ENCODE measurements at places on chromosomes 2 and 18.
A peak's percentile ranks its signal among the peaks of the same experiment; 100 is the strongest.

- DNase-seq = no peak
Measured at GRCh38 chr2:98846041-98846440, 90.0 kb downstream of the CRACDL start.

DNA sequence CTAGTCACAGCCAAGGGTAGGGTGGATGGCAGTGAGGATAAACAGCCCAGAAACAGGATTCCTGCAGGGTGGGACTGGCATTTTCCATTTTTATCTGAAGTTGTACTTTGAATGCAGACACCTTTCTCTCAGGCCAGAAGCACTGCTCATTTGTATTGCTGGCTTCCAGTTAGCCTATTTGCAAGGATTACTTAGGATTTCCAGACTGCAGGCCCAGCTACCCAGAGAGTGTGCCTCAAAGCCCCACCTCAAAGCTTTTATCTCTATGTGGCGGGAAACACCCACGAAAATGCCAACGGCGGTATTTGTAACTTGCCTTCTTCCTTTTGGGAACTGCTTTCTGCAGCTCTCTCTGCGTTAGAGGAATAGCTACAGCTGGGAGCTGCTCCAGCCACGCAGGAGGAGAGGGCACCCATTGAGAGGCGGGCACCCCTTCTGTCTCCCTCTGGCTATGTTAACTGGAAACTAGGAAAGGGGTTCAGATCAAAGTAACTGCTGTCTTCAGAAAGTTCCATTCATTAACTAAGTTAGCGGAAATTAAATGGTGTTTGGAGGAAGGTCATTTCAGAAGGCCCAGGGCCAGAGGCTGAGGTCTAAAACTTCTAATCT lies 144.9 kb downstream of the TGIF1 start:
- DNase-seq = no peak

DNA sequence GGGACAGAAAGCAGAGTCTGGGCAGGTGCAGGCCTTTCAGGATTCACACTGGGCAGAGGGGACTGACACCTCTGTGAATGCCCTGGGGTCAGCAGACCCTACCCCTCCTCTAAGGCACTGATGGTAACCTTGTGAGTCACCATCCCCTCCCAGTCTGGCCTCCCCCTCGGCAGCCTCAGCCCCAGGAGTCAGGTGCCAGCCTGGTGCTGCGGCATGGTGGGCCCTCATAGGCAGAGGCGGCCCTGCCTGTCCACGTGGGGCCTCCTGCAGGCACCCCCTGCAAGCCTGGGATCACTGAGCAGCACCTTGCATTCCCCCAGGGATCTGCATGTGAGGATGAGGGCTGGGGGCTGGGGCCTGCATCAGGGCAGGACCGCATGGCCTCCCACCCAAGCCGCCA lies 4.8 kb upstream of the GPR17 start:
- peak; percentile 37 for DNase-seq

GRCh38 chr2:75208738-75209137 lies 9.4 kb upstream of the TACR1 start:
- DNase-seq = no peak

DNA sequence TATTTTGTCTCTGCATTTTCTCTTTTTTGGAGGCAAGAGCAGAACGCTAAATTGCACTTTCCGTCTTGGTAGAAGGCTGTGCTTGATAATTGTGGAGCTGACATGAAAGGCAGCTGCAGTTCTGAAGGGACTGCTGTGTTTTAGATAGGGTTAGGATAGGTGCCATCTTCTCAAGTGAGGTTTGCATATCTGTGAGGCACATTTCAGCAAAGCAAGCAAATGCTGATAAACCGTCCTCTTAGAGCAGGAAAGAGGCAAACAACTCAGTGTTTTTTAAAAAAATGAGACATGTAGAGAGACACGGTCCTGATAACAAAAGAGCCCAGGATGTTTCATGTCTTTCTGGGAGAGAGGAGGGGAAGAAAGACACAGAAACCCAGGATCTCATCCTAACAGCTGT lies 217.7 kb downstream of the SOCS6 start:
- DNase-seq = no peak

- no peak for DNase-seq
Measured at GRCh38 chr2:191664823-191665677, 12.9 kb upstream of the NABP1 start.

GRCh38 chr2:108395155-108395554 lies 17.4 kb downstream of the SULT1C4 start:
- no peak for DNase-seq

GRCh38 chr2:237404413-237404812 lies 9.6 kb downstream of the COL6A3 start:
- no peak for DNase-seq

- DNase-seq = peak; percentile 78
Measured at GRCh38 chr2:48114256-48114655, 208.0 kb upstream of the FBXO11 start.

DNA sequence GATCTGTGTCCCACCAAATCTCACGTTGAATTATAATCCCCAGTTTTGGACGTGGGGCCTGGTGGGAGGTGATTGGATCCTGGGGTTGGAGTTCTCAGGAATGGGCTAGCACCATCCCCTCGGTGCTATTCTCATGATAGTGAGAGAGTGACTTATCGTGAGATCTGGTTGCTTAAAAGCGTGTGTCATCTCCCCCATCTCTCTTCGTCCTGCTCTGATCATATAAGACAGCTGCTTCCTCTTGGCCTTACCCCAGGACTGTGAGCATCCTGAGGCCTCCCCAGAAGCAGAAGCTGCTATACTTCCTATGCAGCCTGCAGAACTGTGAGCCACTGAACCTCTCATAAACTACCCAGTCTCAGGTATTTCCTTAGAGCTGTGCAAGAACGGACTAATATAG lies 163.7 kb upstream of the NDUFV2 start:
- no peak for DNase-seq

DNA sequence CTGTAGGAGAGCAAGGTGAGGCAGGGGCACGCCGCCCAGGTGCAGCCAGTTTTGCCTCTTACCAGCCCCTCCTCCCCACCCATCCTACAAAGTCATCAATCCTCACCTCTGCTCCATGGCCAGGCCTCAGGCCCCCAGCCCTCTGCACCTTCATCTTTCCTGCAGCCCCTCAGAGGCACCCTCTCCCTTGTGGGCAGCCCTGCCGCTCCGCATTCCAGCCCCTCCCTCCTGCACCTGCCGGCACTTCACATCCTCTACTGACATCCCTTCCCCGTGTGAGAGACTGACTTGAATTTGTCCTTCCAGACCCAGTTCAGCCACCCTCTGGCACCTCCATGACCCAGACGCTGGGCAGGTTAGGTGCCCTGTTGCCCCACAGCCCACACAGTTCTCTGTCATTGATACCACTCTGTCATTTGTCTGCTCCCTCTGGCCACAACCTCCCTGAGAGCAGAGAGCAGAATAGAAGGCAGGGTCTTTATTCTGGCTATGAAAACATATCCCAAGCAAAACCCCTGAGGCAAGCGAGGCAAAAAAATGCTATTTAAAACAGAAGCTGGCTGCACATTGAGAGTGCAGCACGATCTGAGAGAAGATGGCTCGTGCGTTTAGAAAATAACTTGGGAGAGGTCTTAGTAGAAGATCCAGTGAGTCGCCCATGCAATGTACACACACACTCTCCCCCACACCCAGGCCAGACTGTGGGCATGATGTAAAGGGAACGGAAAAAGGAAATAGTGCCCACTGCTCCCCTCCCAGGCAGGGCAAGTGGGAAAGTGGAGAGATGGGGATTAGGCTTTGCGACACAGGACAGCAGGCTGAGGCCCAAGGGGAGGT lies 25.9 kb downstream of the SDC1 start:
- no peak for DNase-seq

GRCh38 chr2:105840933-105841332 lies 96.2 kb downstream of the NCK2 start:
- DNase-seq = no peak

GRCh38 chr2:216086207-216086893 lies 4.6 kb downstream of the TMEM169 start:
- DNase-seq = no peak

DNA sequence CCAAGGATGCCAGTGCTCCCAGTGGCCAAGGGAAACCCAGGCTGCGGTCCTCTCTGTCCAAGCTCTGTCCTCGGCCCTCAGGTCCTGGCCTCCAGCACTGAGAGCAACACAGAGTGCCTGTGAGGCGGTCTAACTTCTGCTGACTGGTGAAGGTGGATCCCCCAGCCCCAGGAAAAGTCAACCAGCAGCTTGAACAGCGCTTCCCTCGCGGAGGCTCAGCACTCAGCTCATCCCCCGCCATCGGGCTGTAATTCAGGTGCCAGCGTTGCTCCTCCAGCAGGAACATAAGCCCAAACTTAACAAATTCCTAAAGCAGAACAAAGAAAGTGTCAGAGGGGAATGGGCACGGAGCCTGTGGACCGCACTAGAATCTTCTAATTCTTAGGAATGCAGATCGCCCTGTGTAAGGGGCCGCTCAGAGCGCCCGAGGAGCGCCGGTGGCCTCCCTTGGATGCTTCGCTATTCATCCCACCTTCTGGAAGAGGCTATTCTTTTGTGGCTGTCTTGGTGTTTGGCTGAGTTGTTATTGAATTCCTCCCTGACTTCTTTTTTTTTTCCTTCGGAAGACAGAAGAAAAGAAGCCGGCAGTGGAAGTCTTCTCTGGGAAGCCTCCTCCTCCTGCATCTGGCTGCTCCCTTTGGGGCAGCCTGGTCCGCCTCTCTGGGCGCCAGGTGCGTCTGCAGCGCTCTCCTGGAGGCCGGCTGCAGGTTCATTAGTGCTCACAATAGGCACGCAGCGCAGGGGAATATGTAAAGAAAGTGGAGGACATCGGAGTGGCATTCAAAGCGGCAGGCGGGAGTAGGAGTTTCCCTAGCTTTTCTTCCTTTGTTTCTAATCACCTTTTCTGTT lies 905.6 kb downstream of the TSN start:
- no peak for DNase-seq

- DNase-seq = no peak
Measured at GRCh38 chr2:225413786-225414185, 14.3 kb downstream of the NYAP2 start.

DNA sequence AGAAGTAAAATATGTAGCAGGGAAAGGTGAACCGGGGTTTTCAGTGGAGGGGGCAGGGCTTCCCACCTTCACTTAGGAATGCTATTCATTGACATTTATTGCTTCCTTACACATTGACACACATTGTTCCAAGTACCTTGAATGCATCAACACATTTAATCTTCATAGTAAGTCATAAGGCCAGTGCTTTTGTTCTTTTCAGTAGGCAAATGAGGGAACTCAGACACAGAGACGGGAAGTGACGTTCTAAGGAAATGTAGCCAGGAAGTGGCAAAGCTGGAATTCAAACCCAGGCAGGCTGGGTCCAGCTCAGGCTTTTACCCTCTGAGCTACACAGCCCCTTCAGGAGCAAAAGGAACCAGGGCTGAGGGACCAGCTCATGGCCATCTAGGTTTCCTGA lies 20.7 kb downstream of the BMP10 start:
- DNase-seq = no peak

DNA sequence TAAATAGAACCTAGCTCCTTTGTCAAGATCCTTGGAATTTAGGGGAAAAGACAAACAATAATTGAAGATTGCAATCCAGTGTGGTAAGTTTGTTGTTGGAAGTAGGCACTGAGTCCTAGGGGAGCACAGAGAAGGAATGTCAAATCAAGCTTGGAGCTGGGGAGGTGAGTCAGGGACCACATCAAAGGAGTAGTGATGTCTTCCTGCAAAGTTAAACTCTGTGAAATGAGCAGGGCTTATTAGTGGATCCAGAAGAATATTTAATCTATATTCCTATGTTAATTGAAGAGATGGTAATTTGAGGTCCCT lies 41.7 kb upstream of the NABP1 start:
- no peak for DNase-seq

- no peak for DNase-seq
Measured at GRCh38 chr2:12797815-12798214, 81.1 kb downstream of the TRIB2 start.

- DNase-seq = no peak
Measured at GRCh38 chr18:47490882-47491281, 239.4 kb upstream of the SKOR2 start.

GRCh38 chr2:12089496-12089895 lies 343.1 kb downstream of the LPIN1 start:
- DNase-seq = no peak

GRCh38 chr2:18445433-18446320 lies 114.8 kb downstream of the RDH14 start:
- DNase-seq = no peak

GRCh38 chr18:24827501-24827900 lies 367.1 kb downstream of the HRH4 start:
- no peak for DNase-seq

GRCh38 chr2:39508198-39508597 lies 71.1 kb upstream of the MAP4K3 start:
- DNase-seq = no peak

- no peak for DNase-seq
Measured at GRCh38 chr18:48122816-48123215, 192.4 kb upstream of the SMAD2 start.

- DNase-seq = no peak
Measured at GRCh38 chr2:232363784-232364615, 14.6 kb upstream of the ALPP start.

- DNase-seq = no peak
Measured at GRCh38 chr2:151979694-151980093, 119.2 kb downstream of the CACNB4 start.

GRCh38 chr2:237294460-237294859 lies 119.5 kb downstream of the COL6A3 start:
- DNase-seq = no peak

DNA sequence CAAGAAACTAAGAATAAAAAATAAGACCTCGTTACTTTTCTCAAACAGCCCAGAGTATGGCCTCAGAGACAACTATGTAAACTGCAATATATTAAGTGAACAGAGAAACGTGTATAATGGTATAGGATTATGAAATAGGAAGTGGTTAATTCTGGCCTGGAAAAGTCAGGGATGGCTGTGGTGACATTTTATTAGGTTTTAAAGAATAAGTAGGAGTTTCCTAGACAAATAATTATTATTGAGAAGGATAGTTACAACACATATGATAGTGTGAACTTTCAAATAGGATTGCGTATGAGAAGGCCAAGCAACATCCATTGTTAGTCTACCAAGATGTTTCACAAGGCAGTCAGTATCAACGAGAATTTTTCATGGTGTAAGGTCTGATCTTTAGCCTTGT lies 244.1 kb downstream of the LPIN1 start:
- DNase-seq = no peak

DNA sequence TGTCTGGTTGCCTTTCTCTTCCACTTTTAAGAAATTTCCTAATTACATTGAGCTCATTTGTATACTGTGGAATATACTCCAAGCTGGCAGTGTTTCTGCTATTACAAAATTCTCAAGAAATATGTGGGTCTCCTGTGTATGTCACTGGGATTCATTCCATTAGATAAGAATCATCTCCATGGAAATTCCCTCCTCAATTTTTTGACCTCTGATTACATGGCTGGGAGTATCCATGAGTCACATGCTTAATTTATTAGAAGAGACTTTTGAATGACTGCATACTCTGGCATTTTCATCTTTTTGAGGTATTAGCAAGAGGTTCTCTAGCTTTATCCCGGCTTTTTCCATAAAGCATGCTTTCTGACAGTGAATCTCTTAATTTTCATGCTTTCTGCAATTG lies 665.5 kb upstream of the CNTNAP5 start:
- DNase-seq = no peak

DNA sequence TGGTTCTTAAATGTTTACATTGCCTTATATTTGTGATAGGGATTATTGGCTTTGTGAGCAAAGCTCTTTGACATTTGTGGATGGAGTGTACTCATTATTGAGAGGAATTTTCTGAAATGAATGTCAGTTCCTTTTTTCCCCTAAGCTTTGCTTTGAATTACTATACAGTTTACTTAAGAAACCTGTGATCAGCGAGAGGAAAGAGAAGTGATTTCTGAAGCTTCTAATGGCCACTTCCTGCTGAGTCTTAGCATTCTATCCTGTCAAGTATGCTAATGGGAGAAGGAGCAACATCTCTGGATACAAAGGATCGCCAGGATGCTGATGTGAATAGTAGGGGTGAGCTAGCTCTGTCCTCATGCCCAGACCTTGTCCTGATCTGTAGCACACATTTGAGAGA lies 47.8 kb upstream of the MGAT5 start:
- DNase-seq = no peak
